Amygdala (tissue), 56 donors: ENCODE measurements at places on chromosomes 3 and 15.

- no peak for DNase-seq
Observed at GRCh38 chr15:70093070-70093469, 4.6 kb downstream of the TLE3 start.

DNA sequence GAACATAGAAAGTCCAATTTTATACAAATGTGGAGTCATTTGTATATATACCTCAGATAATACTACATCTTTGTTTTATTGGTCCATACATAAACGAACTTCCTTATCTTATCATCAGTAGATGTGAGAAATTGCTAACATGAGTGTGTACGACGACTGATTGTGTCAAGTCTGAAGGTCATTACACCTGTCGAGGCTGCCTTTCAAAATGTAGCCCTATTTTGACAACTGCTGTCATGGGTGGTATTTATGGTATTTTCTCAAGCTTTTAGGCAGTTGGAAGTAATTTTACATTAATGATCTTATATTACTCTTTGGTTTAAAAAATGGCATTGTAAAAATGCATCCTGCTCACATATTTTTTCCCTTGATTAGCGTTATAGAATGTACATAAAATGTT is 183.7 kb upstream of the DNAJC19 start:
- DNase-seq = no peak

GRCh38 chr3:142975316-142975995 is 12.0 kb upstream of the PAQR9 start:
- DNase-seq = no peak

DNA sequence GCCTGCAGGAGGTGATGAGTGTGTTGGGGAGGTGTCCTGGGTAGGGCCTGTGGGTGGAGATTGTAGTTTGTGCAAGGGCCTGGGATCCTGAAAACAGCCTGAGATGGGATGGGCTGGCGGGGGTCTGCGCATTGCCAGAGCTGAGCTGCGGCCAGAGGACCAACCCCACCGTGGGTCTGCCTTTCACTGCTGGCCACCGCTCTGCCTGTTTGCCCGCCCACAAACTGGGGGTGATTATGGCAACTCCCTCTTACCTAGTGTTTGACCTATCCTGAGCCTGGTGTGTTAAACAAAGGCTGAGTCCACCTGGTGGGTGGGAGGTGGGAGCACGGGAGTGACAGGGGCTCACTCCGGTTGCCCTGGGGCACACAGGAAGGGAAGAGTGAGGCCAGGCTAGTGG is 9.8 kb downstream of the ABTB1 start:
- DNase-seq = no peak

GRCh38 chr3:180409170-180409569 is 192.8 kb upstream of the TTC14 start:
- no peak for DNase-seq

DNA sequence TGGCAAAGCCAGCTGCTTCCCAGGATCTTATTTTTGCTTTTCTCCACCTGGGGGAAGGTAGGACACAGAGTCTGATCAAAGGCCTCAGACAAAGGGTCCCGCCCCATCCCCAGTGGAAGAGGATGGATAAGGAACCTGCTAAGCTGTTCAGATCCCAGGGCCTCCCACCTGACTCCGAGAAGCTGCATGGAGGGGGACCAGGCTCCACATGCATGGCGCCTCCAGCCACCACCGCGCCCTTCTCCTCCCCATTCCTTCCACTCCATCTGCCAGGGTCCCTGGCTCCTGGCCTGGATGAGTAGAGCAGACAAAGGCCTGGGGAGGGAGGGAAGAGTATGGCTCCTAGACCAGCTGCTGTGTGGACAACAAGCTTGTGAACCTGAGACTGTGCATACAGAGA is 20.0 kb upstream of the CRABP1 start:
- DNase-seq = no peak
